ENCODE measurements at places on chromosomes 11 and 22. TPM values are rescaled to one million over a fixed set of nuclear protein-coding genes. Genes with fewer than 3 reads are reported as not detected.

Gene SCN2B
- 1.1 TPM for total RNA-seq

Gene FDXACB1
- total RNA-seq = 2.7 TPM

Gene KCNE3
- 8.2 TPM for total RNA-seq

Gene POU2AF2
- not detected for total RNA-seq

DNA sequence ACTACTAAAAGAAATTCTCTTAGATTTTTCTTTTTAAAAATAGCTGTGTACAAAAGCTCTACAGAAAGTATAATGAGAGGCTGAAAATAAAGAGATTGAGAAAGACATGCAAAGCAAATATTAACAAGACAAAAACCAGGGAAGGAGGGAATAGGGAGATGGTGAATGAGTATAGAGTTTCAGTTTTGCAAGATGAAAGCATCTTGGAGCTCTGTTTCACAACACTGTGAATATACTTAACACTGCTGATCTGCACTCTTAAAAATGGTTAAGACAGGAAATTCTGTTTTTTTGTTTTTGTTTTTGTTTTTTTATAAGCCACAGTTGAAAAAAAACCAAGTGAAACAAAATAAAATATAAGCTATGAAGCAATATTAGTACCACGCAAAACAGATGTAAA lies 5.5 kb downstream of the TMEM218 start:
- no peak for DNase-seq

DNA sequence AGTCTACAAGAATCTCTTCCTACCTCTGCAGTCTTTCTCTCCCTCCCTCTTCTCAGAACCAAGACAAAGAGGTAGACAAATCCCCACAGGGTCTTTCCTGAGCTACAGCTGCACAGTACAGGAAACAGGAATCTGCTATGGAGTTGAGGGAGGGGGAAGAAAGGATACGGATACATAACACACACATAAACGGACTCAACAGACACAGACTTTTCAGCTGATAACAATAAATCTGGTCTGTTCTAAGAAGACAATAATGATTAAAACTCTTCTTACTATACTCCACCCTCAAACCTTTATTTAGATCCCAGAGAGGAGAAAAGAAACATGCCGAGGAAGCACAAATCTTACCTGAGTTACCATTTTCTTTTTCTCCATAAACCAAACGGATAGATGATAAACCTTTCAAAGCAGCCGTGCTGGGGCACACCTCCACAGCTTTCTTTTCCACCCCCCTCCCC lies 122.2 kb downstream of the APOL5 start:
- no peak for DNase-seq

DNA sequence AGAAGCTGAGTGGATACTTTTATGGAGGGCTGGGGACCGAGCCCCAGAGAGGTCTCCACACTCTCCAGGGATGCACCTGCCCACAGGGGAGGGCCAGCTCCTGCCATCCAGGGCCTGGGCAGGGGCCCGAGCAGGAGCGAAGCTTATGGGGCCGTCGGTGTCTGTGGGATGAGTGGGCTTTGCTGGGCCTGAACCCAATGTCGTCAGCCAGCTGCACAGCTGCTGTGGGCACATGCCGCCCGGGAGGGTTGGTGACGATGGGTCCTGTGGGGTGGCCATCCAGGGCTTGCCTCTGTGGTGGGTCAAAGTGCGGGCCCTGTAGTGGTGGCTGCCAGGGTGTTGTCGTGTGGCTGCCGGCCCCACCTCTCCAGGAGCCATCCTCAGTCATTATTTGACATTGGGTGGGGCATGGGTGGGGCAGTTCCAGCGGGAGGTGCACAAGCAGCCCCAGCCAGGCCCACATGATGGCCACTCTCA lies 447.1 kb downstream of the TBC1D22A start:
- DNase-seq = no peak

DNA sequence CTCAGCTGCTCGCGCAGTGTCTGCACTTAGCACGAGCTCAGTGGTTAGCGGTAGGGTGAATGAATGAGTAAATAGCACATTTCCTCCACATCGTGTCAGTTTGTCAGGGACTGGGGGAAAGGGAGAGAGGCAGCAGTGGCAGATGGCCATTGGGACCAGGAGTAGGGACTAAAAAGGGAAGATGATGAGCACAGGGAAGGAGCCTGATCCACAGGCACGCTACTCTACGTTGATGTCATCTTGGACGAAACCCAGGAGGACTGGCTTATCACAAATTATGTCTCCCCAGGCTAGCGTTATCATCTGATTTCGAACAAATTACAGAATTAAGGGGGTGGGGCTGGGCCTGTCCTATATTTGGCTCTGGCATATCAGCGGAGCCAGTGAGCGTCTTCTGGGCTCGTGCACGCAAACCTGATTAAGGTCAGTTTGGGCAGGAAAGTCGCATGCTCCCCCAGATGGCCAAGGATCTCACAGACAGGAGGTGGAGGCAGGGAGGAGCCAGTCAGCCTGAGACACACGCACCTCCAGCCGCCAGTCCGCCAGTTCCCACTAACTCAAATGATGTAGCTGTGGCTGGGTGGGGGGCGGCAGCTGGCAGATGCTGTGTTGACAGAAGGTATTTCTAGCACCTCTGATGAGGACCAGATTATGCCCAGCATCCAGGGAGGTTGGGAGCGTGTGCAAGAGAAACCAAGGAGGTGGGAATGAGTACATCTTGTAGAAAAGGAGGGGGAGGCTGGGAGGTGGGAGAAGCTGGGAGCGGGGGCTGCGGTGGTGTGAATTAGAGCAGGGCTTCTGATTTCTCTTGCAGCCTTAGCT lies 97.4 kb upstream of the PRDM11 start:
- DNase-seq = no peak

DNA sequence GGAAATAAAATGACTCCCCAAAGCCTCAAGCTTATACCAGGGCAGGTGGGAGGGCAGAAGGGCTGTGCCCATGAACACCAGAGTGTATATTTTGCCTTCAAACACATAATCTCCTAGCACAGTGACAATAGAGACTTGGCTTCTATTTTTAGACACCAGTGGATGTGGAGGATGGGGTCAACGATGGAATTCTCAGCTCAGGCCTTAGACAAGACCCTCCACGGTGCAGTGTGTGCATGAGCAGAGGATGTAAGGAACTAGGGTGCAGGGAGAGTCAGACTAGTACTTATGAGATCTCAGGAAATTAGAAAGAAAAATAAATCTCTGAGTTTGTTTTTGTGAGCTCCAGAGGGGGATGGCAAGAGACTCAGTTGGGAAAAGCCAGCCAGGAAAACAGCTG lies 113.6 kb upstream of the CADM1 start:
- DNase-seq = no peak

GRCh38 chr11:46290011-46290410 lies 12.5 kb downstream of the CREB3L1 start:
- no peak for DNase-seq

GRCh38 chr11:17603056-17603825 lies 56.2 kb downstream of the OTOG start:
- no peak for DNase-seq

DNA sequence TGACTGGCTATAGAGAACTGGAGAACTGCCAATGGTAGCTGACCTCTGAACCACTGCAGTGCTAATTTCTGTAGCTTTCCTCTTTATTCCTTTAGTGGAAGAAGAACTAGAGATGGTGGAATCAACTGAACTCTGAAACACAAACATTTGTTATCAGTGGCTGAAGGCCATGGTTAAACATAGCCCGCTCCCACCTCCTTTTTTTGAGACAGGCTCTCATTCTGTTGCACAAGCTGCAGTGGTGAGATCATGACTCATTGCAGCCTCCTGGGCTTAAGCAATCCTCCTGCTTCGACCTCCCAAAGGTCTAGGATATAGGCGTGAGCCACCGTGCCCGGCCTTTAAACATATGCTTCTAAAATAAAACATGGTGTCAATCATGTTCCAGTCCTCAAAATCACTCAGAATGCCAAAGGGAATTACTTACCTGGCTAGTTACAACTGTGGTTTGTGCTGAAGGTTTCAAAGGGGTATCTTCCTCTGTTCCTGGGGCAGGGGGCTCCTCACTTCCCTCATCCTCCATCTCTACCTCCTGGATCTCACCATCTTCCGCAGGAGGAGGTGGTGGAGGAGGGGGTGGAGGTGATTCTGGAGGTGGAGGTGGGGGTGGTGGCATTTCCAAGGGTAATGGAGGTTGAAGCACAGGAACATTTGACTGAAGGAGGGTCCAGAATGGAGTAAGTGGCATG lies 9.0 kb upstream of the AGBL2 start:
- no peak for DNase-seq
